ENCODE measurements at places on chromosomes 13 and 19.

DNA sequence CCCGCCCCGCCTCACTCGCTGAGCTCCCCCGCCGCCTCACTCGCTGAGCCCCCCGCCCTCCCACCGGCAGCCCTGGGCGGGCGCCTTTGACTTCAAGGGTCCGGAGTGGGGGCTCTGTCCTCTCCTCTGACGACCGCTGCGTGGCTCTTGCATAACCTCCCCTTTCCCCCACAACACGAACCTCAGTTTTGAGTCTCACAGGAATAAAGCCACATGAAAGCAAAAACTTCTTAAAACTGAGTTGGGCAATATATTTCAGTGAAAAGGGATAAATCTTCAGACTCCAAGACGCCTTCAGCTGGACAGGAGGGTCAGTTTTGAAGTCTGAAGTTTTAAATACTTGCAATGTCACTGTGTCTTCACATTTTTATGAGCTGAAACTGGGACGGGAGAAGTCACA is 70.6 kb upstream of the C13orf46 start:
- DNase-seq = no peak

DNA sequence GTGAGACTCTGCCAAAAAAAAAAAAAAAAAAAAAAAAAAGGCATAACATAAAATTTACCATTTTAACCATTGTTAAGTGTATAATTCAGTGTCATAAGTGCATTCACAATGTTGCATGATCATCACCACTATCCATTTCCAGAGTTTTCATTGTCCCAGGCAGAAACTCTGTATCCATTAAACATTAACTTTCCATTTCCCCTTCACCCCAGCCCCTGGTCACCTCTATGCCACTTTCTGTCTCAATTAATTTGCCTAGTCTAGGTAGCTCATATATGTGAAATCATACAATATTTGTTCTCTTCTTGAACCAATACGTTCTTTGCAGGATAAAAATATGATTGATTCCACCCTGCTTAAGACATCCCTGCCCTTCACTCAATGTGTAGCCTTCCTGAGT is 31.0 kb upstream of the VWA8 start:
- DNase-seq = no peak

- no peak for DNase-seq
Observed at GRCh38 chr13:84360822-84361221, 478.5 kb upstream of the SLITRK1 start.

DNA sequence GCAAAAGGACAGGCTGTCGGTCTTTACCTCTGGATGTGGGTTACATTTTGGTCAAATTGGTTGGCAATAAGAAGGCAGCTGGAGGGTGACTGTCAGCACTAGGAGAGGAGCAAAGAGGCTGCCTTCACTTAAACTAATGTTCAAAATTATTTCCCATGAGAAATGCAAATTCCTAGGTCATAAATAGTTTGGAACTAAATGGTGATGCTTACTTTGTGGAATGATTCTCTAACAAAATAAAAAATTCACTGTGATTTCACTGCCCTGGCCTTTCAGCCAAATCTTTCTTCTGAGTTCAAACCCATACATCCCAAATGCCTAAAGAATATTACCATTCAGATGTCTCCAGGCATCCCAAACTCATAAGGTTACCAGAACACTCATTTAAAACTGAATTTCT is 25.0 kb upstream of the OXGR1 start:
- no peak for DNase-seq

DNA sequence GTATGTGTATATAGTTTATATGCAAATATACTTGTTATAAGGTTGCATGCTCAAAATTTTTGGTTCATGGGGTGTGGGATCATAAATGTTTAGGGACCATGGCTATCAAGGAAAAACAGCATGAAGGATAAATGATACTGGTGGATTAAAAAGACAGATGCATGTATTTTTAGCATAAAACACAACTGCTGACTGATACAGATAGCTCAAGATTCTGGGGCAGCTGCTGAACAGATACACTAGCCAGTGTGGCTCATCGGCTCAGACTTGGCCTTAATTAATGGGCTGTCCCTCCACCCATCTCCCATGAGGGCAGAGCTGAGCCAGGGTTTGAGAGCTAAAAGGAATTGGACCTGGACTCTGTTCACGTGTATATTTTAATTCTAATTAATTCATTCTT is 11.4 kb downstream of the ALOX5AP start:
- no peak for DNase-seq

GRCh38 chr13:112892426-112893206 is 76.4 kb upstream of the MCF2L start:
- no peak for DNase-seq

DNA sequence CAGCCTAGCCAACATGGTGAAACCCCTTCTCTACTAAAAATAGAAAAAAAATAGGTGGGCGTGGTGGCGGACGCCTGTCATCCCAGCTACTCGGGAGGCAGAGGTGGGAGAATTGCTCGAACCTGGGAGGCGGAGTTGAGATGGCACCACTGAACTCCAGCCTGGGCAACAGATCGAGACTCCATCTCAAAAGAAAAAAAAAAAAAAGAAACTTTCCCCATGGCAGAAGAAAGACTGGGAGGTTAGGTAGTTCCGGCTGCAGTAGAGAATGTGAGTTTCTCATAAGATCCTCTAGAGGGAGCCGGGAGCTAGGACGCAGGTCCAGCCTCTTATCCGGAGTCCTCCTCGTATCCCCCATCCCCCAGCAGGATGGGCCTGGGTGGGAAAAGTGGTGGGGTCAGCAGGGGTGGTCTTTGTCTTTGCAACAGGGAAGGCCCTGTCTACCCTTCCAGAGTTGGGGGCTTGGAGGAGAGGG is 13.2 kb upstream of the CREB3L3 start:
- peak; percentile 41 for DNase-seq

GRCh38 chr13:85557691-85558467 is 241.3 kb downstream of the SLITRK6 start:
- no peak for DNase-seq

- DNase-seq = no peak
Observed at GRCh38 chr19:4431808-4432674, 25.6 kb downstream of the UBXN6 start.

GRCh38 chr19:18989316-18989715 is 44.0 kb downstream of the SUGP2 start:
- DNase-seq = no peak

- no peak for DNase-seq
Observed at GRCh38 chr13:109271555-109272541, 514.5 kb downstream of the IRS2 start.

- no peak for DNase-seq
Observed at GRCh38 chr19:14449321-14449720, 16.2 kb downstream of the PKN1 start.

GRCh38 chr19:49881672-49882394 is 4.3 kb downstream of the TBC1D17 start:
- DNase-seq = no peak

- DNase-seq = no peak
Observed at GRCh38 chr13:79398915-79399314, 7.1 kb downstream of the RBM26 start.

GRCh38 chr13:49343255-49343654 is 95.5 kb downstream of the CDADC1 start:
- DNase-seq = no peak

GRCh38 chr13:25493931-25494640 is 122.3 kb downstream of the ATP8A2 start:
- no peak for DNase-seq

DNA sequence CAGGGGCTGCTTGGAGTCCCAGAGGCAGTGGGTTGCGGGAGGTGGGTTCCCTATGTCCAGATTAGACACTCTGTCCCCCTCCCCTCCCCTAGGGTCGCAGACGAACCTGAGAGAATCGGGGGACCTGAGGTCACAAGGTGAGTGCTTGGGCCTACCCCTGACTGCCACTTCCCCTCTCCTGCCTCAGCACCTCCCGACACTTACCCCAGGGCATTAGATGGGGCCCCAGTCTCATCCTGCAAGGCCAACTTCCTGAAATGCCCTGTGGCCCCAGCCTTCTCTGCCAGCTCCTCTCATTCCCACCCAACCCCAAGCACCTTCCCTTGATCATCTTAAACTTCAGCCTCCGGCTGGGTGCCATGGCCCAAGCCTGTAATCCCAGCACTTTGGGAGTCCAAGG is 23.0 kb downstream of the CKM start:
- DNase-seq = no peak

DNA sequence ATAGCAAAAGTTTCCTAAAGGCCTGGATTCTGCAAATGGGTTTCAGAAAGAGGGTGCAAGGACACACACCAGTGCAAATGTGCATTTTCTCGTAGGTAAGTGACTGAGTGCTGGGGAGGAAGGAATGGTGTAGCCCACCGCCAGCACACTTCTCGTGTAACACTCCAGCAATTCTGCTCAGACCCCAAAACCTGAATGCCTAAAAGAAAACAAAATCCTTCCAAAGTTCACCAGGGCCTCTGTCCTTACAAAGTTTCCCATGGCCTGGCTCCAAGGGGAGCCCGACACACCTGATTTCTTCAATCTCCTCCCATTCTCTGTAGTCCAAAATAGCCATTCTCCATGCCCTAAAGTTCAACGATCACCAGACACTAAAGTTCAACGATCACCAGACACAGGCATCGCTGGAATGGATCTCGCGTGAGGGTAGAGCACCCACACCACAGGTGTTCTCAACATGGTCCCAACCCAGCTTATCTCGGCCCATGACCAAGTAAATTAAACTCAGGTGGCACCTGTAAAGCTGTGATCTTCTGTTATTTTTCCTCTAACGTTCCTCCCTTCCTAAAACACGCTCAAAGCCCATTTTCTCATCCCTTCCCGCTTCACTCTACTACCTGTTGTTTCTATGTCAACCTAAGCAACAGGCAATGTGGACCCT is 46.0 kb downstream of the ABCC4 start:
- no peak for DNase-seq

DNA sequence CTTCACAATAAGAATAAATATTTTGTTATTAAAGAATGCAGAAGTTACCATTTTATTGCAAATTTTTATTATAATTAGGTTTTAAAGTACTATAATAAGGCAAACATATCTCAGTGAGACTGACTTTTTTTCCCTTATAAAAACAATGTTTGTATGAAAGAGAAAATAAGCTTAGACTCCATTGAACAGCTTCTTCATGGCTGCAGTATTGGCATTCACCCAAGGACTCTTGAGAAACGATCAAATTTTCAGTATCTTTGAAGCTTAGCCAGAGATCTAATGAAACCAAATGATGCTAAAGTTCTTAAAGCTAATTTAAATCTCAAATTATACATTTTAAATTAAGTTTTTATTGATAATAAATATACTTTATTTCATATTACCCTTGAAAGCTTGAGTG is 128.3 kb downstream of the GGACT start:
- no peak for DNase-seq

DNA sequence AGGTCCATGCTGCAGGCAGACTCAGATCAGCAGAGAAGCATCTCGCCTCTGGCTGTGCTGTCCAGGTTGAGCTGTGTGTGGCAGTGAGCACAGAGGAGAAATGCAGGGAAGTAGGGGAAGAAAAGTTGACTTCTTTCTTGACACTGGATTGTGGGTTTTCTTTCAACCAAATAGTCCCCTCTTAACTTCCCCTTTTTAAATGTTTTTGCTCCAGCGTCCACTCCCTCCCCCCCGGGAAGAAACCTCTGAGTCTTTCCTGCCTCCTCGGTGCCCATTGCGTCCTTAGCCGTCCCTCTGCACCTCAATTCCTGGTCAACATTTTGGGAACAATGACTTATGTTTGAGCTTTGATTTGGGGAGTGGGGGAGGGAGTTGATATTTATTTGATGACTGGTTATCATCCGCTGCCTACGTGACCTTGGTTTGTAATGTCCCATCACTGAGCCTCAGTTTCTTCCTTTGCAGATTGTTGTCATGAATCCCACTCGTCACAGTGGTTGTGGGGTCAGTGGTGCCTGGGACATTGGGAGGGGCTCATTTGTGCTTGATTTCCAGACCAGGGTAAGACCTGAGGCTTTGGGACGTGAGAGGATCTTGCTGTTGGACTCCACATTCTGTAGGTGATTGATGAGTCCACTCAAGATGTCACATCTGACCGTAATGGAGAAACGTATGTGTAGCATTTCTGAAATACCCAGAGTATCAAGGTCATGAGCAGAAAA is at the start of gene LILRB2:
TSS of gene LILRB2 (minus strand) at position 104 of the 722 bp plus-strand sequence. CDS start 614 bp downstream, outside the sequence.
- DNase-seq = no peak

DNA sequence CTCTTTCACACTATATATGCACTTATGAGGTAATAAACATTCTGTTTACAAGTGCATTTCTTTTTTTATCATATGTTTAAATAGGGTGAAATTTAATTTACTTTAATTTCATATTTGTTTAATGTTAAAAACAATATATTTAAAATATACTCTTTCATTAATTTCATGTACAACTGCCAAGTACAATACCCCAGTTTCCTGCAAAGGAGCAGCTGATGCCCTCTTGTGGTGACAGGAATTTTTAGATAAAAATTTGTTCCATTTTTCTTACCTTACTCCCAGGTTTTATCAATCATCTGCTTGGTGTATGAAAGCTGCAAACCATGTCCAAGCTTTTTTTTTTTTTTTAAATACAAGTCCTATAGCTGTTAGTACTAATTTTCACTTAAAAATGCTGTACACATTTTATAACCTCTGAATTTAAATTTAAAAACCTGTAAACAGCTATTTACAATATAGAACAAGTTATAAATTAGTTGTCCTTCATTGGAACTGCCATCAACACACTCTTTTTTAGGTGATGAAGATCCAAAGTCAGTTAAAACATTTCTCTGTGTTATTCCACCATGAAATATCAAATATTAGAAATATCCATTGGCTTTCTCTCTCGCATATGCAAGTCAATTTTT is 4.9 kb downstream of the PCDH20 start:
- no peak for DNase-seq

DNA sequence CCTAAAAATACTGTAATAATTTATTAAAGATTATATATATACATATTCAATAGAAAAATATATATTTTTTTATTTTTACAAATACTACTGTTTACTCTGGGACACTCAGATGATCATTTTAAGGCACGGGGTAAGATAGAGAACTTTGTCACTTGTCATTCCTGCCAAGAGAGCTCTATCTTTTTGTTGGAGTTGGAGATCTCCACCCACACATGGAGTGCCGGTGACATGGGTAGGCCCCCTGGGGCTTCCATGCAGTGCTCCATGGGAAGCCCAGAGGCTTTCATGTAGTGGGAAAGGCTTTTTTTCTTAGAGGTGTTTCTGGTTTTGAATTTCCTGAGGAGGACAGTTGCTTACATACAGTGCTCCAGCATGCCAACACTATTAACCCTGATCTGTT is 81.4 kb downstream of the LMO7 start:
- DNase-seq = no peak

DNA sequence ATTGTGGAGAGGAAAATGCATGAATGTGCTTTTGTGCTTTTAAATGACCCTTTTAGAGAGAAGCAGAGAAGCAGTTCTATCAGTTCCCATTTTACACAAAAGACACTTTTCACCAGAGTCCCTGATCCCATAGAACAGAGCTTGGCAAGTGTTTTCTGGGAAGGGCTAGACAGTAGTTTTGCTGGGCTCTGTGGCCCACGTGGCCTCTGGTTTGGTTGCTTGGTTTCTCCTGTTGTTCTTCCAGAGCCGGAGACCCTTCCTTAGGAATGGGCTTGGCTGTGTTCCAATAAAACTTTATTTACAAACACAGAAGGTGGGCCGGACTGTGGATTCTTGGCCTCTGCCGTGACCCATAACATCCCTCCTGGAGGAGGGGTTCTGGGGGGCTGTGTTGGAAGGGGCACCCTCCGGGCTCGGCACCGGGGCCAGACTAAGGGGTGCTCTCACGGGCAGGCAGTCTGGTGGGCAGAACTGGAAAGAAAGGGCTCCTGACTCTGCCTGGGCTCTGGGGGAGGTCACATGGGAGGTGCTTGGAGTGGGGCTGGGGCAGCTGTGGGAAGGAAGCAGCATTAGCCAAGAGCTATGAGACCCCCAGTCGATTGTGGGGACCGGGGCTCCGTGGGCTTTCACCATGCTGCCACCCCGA is 3.2 kb downstream of the SPPL2B start:
- DNase-seq = no peak

GRCh38 chr13:114015969-114016295 is 42.1 kb upstream of the C13orf46 start:
- DNase-seq = no peak

GRCh38 chr13:79625517-79625916 is 144.6 kb downstream of the NDFIP2 start:
- DNase-seq = no peak

All from activated T-cell treated with anti-CD3 and anti-CD28 coated beads, Interleukin-2, amount 50 U/mL, for 48 hours (primary cell).